ENCODE measurements at places on chromosomes 16 and 17. TPM values are rescaled to one million over a fixed set of nuclear protein-coding genes. Genes with fewer than 3 reads are reported as not detected.

DNA sequence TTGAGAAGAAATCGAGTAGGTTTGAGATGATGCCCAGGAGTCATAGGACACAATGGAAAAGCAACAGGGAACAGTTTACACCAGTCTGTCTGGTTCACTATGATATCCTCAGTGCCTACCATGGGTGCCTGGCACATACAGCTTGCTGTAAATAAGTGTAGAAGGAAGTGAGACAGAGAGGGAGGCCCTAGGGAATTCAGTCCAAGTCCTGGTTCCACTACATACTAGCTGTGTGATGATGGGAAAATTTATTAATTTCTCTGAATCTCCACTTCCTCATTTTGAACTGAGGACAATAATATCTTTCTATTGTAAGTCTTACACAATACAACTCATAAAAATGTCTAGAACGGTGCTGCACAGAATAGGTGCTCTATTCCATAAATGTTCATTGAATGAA lies 53.3 kb upstream of the LYRM9 start:
- no peak for DNase-seq

DNA sequence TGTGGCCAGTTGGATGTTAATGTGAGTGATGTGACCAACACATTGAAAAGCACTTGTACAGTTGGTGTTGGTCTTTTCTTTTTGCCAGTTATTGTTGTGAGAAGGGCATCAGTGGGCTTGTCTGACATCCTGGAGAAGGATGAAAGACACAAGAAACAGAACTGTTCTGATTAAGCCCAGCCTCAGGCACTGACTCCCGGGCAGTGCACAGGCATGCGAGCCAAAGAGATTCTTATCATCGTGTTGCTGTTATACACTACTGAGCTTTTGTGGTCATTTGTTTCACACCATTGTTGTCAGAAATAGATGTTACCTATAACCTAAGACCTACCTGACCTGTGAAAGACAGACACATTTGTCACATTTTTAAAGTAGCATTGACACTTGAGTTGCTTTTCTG lies 236.8 kb upstream of the CA10 start:
- DNase-seq, result no peak

DCTN5 gene
- 47.8 TPM for total RNA-seq

DNA sequence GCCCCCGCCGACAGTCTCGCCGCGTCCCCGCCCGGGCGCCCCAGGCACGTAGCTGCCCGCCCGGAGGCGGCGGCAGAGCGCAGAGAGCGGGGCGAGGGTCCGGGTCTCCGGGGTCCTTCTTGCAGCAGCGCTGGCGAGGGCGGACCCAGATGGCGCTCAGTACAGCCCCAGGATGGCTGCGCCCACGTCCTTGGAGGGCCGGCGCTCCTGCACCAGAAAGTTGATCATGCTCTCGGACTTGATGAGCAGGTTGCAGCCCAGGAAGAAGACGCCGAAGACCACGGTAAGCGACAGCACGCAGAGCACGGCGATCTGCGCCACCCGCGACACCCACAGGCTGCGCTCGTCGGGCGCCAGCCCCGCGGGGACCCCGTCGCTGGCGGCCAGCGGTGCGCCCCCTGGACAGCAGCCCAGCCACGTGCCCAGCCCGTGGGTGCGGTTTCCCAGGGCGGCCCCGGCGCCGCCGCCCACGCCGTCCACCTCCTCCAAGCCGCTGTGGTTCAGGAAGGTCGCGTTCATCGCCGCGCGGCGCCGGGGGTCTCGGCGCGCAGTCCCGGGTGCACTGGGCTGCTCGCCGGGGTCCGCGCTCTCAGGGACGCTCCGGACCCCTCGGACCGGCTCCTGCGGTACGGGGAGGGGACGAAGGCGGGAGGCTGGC lies 435 bp downstream of the RPRML start:
- no peak for DNase-seq

- no peak for DNase-seq
These were observed 181.2 kb downstream of the NTN1 start for GRCh38 chr17:9202532-9202931.

RAB11FIP4 gene
- 86.4 TPM for total RNA-seq

- no peak for DNase-seq
These were observed 10.4 kb downstream of the LLGL1 start for GRCh38 chr17:18235743-18236256.

DNA sequence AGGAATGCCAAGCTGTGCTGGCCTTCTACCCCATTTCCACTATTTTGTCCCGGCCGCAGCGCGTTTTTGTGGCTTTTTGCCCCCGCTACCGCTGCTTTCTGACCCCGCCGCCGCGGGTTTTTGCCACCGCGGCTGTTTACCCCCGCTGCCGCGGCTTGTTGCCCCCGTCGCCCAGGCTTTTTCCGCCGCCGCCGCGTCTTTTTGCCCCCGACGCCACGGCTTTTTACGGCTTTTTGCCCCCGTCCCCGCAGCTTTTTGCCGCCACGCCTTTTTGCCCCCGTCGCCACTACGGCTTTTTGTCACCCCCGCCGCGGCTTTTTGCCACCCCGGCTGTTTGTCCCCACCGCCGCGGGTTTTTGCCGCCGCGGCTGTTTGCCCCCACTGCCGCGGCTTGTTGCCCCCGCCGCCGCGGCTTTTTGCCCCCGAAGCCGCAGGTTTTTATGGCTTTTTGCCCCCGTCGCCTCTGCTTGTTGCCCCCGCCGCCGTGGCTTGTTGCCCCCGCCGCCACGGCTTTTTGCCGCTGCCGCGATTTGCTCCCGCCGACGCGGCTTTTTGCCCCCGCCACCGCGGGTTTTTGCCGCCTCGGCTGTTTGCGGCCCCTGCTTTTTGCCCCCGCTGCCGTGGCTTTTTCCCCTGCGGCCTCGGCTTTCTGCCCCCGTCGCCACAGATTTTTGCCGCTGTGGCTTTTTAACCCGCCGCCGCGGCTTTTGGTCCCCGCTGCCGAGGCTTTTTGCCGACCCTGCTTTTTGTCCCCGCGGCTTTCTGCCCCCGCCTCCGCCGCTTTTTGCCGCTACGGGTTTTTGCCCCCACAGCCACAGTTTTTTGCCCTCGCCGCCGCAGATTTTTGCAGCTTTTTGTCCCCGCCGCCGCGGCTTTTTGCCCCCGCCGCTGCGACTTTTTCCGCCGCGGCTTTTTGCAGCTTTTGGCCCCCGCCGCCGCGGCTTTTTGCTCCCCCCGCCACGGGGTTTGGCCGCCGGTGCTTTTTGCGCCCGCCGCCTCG lies 520.4 kb upstream of the WSB1 start:
- no peak for DNase-seq

DNA sequence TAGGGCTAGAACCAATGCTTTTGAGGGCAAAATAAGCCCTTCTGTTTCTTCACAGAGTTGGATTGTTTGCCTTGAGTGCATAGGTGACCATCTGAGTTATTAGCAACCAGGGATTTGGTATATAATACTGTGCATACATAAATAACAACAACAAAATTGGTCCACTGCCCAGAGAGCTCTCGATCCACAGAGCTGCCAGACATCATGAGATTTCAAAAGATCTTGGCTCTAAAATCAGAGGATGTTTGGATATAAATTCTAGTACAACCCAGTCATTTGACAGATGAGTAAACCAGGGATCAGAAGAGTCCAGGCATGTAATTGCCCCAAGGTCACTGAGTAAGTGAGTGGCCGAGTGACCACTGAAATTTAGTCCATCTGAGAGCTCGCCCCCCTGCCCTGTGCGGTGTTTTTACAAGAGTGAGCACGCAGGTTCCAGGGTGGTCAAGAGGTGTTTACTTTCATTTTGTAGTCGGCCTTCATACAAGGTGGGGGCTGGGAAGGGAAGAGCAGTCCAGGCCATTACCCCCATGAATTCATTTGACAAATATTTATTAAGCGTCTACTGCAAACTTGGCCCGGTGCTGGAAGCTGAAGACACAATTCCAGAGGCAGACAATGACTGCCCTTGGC lies 1.8 kb upstream of the MT2A start:
- no peak for DNase-seq

DNA sequence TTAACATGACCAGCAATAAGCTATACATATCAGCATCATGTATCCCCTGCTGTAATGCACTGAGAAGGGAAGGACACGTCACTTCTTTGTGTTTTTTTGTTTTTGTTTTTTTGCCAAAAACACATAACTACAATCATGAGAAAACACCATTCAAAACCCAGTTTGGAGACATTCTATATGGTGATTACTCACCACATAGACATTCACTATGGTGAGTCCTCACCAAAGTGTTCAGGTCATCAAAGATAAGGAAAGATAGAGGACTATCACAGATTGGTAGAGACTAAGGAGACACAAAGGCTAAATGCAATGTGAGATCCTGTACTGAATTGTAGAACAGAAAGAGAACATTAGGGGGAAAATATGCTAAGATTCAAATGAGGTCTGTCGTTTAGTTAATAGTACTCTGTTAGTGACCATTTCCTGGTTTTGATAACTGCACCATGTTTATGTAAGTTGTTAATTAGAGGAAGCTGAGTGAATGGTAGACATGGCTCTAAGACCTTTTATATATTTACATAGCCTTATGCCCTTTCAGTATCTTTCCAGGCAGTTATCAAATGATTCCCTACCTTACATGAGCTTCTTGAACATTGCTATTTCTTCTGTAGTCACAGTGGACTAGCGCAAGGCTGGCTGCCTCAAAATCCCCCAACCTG lies 46.6 kb downstream of the PIK3R5 start:
- DNase-seq, result no peak

GRCh38 chr16:89890886-89891657 lies 17.7 kb downstream of the TCF25 start:
- no peak for DNase-seq

DNA sequence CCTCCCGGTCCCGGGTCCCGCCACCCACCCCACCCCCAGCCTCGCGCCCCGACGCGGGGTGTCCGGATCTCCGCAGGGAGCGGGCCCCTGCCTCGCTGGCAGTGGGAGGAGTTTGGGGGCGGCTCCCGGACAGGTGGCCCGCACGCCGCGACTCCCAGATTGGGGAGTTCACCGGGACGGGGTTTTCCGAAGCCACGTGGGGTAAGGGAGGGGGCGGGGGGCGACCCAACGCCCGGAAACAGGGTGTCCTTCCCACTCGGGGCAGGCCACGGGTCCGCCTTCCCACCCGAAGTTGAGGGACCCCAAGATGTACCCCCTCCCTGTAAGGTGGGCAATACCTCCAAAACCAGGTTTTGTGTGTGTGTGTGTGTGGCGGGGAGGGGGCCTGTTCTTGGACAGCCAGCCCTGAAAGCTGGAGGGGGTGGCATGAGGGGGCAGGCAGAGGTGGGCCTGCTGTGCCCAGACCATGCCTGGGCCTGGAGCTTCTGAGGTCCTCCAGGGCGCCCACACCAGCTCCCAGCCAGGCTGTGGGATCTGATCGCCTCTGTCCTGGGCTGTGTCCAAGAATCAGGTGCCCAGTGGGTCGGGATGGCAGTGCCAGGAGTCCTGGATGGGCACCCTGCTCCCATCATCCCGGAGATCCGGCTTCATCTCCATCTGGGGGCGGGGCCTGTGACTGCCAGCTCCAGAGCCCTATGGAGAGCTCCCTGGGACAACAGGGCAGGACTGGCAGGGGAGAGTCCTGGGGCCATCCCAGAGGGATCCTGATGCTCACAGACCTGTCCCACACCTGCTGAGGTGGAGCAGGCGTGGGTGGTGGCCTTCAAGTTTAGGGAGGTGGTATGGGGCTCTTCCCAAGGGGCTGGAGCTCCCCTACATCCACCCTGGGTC lies 767 bp downstream of the SYNGR2 start:
- peak; percentile 33 for DNase-seq

DNA sequence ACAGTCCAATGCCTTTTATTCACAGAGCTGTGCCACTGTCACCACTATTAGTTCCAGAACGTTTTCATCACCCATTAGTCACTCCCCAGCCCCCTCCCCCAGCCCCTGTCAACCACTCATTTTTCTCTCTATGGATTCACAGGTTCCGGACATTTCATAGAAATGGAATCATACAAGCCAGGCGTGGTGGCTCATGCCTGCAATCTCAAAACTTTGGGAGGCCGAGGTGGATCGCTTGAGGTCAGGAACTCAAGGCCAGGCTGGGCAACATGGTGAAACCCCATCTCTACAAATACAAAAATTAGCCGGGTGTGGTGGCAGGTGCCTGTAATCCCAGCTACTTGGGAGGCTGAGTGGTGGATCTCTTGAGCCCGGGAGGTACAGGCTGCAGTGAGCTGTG lies 759 bp upstream of the PAM16 start:
- no peak for DNase-seq

PLA2G10 gene
- not detected for total RNA-seq

GRCh38 chr17:50165867-50166517 lies at the start of gene SGCA:
Gene SGCA, plus strand, starts transcription at chr17:50166005. Its CDS starts 36 bp downstream, at chr17:50166041.
- no peak for DNase-seq

DNA sequence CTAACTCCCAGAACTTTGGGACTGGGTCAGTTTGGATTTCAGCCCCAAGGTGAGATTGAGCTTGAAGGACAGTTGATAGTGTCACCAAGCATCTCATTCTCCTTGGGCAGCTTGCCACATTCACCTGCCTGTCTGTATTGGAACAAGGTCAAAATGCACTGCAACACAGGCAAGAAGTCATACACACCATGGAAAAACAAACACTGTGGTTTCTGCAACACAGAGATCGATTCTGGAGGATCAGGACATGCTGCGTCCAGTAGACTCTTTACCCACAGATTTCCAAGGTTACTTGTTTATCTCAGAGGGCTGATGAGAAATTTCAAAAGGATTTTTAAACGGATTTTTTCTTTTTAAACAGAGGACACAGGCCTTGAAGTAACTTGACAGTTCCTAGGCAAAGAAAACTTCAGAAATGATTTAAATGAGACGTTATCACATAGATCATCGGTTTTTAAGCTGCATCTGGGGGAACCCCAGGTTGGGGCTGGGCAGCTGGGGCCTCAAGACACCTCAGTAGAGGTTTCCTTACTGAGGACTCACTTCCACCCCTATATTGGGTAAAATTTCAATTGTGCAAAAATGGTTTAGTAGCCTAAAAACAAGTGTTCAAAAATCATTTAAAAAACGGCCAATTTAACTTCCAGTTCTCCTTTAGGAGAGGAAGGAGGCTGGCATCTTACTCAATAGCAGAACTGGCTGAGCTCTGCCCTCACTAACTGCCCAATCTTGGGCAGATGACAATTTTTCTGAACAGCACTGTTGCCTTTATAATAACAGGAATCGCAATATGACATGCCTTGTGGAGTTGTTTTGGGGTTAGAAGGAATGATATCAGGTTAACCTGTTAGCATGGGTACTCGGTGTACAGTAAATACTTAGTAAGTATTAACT lies 299.3 kb downstream of the XYLT1 start:
- no peak for DNase-seq

DPEP2 gene
- total RNA-seq, result 43.5 TPM

DNA sequence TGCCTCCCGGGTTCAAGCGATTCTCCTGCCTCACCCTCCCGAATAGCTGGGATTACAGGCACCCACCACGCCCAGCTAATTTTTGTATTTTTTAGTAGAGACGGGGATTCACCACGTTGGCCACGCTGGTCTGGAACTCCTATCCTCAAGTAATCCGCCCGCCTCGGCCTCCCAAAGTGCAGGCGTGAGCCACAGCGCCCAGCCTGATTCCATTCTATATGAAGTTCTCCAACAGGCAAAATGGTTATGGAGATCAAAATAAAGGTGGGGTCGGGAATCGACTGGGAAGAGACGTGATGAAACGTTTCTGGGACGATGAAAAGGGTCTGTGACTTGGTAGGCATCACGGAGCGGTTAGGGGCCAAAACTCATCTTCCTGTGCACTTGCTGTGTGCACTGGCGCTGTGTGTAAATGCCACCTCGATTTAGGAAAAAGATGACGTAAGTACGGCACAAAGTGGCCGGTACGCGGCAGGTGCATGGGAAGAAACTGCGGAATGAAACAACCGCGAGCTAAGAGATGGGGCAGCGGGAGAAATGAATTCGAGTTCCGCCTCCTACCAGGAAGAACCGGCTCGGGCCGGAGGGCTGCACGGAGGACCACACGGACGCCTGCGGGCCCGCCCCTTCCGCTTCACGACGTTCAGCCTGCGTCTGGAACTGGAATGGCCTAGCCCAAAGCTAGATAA lies 1.6 kb downstream of the TP53 start:
- DNase-seq, result peak; percentile 84

SYT17 gene
- total RNA-seq, result not detected

- peak; percentile 47 for DNase-seq
These were observed 26.6 kb upstream of the KCNG4 start for GRCh38 chr16:84266451-84266850.

MAP3K3 gene
- total RNA-seq, result 78.1 TPM
